ENCODE measurements at places on chromosomes 5 and 9.

DNA sequence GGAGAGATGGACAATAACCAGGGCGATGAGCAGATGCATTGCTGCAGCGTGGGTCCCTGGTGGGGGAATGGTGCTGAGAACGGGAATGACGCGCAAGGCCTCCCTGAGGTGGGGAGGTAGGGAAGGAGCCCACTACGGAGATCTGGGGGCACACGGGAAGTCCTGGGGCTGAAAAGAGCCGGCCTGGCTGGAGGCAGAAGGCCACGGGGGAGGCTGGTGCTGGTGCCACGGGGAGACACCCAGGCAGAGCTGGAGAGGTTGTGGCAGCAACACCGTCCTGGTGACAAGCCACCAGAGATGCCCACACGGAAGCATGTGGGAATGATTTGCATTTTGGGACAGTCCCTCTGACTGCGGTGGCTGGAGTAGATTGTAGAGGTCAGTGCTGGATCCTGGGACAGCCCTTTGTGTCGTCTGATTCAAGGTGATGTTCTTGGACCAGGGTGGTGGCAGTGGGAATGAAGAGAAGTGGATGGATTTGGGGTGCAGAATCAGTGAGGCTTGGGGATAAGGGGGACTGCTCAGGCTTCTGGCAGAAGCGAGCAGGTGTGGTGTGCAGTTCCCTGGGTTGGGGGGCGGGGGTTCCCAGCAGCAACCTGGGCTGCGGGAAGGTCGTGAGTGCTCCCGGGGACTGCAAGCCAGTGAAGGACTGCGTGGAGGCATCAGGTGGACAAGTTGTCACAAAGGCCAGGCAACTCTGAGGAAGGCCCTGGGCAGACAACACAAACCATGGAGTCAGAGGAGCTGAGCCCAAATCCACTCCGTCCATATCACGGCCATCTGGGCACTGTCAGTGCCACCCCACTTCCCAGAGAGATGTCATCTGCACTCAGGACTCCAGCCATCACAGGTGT is 25.2 kb upstream of the CNOT6 start:
- DNase-seq, result no peak

DNA sequence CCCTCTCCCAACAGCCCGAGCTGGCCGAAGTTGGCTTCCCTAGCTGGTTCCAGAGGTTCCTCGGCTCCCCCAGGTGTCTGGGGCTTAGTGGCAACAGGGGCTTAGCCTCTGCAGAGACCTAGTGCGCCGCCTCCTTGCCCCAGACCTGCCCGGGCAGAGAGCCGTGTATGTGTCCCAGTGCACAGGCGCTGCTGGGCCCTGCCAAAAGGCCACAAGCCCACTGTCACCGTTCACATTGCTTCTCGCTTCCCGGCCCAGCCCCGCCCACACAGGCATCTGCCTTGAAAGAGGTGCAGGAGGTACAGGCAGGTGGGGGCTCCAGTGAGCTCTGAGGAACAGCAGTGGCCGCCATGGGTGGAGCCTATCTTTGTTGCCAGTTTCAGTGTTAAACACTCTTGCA is 2.5 kb upstream of the CACFD1 start:
- no peak for DNase-seq

DNA sequence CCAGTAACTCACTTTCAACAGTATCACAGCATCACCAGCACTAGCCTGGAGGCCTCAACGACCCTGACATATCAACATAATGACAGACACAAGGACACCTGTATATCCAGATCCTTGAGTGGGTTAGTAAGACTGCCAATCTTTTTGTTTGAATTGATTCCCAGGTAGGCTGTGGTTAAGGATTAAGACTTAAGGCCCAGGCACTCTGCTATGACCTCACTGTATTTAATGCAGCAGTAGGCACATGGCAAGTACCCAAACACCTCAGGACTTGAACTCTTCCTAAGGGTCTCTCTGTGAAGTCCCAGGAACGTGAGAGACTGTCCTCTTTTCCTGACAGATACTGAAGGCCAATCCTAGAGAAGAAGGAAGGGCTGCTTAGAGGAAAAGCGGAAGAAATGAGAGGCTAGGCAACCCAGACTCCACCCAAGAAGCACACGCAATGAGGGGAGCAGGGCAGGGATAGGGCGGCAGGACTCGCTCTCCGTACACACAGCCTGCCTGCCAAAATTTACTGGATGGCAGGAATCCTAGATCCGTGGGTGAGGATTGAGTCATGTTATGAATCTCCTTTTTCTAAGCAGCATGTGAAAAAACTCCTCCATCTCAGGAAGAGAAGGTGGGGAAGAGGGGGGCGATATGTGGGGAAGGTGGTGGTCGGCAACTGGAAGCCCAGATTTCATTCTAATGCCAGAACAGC is 93.4 kb downstream of the SIL1 start:
- no peak for DNase-seq

DNA sequence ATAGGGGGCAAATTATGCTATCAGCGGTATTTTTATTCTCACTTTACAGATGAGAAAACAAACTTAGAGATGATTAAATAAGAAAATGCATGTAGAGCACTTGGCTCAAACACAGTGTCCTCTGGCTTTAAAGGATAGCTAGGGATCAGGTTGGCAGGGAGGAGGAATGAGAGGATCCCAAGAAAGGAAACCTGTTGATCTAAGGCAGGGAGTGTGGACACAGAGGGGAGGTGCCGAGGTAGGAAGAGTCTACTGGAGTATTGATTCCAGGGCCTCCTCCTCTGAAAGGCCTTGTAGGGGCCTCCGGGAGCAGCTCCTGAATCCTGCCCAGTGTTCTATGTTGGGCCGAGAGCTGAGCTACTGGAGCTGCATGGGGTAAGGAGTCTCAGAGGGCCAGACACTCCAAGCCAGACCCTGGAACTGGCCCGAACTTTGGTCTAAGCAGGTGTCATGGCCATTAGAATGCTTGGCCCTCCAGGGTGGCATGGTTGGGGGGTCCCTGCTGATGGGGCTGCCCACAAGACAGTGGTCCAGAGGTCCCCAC is 30.4 kb upstream of the TCF7 start:
- no peak for DNase-seq

- no peak for DNase-seq
These were observed 577.4 kb downstream of the ACTL7B start for GRCh38 chr9:108278341-108278740.

DNA sequence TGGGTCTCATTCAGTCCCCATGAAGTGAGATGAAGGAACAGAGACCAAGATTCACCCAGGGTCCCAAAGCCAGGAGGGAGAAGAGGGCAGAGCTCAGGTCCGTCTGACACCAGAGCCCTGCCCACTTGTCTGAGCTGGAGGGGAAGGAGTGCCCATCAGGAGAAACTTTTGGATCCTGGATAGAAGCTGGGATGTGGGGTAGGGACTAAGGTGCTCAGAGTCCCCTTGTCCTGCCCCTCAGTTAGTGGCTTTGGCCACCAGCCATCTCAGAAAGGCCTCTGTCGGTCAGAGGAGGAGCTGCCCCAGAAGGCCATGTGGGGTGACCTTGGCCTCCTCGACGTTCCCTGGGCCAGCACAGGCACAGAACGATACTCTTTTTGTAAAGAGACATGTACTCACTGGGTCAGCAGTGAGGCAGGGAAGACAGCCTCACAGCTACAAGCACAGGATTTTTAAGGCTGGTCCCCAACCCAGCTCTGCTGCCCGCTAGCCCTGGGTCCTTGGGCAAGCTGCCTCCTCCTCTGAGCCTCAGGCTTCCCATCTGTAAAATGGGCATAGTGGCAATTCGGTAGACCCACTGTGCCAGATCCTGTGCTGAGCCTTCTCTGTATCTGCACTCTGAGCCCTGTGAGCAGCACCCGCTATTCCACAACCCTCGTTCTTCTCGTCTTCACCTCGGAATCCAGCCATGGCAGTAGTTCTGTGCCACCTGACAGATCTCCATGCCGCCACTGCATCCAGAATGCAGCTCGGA is 49.4 kb downstream of the C9orf50 start:
- DNase-seq, result no peak
